ENCODE measurements at places on chromosomes 2 and 18.
A peak's percentile ranks its signal among the peaks of the same experiment; 100 is the strongest.

DNA sequence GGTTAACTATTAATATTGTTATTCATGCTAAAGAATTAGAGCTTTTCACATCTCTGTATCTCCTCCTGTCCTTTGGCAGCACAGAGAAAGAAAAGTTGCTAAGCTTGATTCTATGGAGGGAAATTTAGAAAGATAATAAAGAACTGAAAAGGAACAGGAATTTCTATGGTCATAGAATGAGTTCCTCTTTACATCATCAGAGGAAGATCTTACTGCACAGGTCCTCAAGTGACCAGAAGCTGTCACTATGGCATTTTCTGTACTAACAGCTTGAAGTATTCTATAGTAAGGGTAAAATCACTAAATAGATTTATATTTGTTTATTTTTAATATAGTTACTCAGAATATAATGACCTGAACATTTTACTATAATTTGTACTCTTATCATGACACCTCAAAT is 6.0 kb upstream of the PRKD3 start:
- DNase-seq, result no peak

DNA sequence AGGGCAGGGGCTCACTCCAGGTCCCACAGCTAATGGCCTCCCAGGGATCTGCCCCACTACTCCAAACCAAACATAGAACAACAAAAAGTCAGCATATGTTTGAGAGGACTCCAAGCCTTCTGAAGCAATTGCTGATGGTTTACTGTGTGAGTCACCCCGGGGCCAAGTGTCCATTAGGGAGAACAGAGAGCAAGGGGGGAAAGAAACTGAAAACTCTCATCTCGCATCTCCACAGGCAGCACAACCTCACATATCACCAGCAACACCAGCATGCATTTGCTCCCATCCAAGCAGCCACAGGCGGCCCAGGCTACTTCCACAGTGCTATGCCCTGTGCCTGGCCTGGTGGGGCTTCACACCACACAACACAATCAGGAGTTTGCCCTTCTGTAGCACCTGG is 39.1 kb downstream of the CYRIA start:
- DNase-seq, result no peak

DNA sequence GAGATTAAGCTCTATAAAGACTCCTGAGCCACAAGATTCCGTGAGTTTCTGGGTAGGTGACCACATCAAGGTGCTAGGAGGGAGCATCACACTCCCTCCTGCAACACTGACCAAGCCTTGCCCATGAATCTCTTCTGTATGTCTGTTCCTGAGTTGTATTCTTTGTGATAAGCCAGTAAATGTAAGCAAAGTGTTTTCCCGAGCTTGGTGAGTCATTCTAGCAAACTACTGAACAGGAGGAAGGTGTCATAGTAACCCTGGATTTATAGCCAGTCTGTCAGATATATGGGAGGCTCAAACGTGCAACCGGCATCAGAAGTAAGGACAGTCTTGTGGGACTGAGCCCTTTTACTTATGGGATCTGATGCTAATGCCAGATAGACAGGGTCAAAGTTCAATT is 346.1 kb upstream of the KYNU start:
- DNase-seq, result no peak

DNA sequence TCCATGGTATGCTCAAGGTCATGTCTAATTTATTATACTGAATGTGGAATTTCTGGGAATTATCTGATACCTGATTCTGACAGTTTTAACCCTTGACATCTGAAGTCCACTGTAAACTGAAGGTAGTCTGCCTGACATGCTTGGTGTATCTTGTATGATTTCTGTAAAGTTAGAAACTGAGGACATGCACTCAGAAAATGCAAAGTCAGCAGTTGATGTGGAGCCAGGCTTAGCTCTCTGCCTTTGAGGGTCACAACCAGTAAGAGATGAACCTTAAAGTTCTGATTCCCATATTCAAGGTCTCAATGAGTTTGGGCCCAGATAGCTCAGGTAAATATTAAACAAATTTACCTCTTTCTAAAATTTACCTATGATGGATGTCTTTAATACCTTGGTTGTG is 12.3 kb upstream of the CTLA4 start:
- DNase-seq, result no peak

DNA sequence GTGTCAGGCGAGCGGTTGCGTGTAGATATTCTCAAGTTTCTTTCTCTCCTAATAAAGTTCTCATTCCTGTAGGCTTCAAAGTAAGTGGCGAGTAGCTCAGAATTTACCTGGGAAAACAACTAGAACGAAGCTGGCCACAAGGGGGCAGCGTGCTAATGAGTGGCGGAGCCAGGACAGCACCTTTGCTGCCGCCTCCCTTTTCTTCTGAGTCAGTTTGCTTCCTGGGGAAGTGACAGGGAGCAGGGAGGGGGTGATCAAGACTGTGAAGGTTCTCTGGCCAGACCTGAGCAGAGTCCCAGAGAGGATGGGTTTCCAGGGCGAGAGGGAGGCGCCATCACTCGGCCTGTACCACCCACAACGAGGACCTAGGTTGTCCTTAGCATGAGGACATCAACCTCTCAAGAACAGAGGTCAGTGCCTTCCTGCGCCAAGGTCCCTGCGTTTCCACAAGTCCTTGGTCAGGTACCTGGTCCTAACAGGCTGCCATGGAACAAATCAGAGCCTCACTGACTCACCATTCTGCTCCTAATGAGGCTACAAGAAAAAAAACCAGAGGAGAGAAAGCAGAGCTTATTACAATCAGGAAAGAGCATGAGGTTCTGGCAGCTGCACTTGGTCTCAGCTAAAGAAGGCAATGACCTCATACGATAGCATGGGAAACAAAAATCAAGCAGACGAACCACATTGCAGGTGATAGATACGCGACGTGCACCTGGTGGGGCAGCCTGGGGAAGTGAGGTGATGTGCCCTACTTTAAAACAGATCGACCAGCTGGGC is 98.7 kb downstream of the PLB1 start:
- peak; percentile 84 for DNase-seq

DNA sequence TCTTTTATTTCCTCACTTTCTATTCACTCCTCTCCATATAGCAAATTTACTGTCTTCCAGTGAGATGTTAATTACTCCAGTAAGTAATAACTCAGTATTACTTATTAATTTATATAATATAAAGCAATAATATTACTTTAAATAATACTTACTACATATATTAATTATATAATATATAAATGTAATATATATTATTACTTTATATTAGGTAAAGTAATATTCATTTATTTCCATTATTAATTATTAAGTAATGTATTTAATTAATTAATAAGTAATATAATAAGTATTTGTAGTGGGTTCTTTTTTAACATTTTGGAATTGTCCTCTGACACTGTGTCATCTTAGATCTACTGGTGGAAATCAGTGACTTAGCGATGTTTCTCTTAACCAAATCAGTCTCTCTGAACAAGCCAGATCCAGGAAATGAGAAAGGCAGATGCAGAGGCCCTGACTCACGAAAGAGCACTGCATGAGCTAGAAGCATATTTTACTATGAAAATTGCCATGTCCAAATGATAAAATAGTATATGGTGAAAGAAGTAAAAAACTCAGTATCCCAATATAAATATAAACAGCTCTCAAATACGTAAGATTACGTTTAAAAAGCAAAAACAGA is 115.9 kb downstream of the DSEL start:
- no peak for DNase-seq

GRCh38 chr18:21700528-21701075 is 4.0 kb downstream of the ABHD3 start:
- DNase-seq, result no peak

GRCh38 chr2:98121149-98121548 is 34.2 kb downstream of the VWA3B start:
- no peak for DNase-seq

DNA sequence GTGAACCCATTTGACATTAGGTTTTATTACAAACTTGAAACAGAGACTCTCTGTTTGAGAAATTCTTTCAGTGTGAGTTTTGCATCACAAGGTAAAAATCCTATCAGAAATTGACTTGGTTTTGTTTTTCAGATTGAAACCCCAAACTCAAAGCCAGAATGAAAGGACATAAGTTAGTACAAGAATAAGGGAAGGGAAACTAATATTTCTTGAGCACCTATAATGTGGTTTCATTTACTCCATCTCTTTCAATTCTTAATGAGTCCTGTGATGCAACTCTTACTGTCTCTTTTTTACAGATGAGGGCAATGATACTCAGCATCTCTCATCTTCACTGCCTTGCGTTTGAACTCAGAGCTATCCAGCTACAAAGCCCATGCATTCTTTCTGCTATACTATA is 210.0 kb upstream of the SIX3 start:
- no peak for DNase-seq

DNA sequence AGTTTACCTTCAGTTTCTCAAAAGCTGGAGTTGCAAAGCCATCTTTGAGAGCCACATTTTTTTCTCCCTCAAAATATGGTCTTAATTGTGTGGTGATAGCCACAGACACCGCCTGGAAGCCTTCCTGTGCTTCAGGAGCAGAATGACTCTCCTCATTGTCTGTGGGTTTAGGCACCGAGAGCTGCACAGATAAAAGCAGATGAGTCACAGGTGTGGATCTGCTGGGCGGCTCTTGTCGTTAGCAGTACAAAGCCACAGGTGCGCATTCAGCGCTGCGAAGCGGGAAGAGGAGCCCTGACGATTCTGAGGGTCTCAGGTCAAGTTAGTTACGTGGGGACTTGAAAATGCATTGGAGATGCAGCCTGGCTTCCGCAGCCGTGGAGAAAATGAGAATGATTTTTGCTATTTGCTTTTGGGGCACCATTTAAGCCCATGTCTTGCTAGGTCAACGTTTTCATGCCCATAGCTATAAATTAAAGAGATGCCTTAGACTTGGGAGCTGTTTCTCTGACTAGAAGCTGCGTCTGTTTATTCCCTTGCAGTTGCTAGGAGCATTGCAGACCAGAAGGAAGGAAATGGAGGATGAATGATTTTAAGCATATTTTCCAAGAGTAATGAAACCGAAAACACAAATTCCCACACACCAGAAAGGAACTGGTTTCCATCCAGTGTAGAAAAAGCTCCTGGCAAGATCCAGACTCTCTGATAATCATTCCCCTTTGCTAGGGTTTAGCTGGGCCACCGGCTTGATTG is 51.5 kb downstream of the KLHL29 start:
- peak; percentile 23 for DNase-seq

DNA sequence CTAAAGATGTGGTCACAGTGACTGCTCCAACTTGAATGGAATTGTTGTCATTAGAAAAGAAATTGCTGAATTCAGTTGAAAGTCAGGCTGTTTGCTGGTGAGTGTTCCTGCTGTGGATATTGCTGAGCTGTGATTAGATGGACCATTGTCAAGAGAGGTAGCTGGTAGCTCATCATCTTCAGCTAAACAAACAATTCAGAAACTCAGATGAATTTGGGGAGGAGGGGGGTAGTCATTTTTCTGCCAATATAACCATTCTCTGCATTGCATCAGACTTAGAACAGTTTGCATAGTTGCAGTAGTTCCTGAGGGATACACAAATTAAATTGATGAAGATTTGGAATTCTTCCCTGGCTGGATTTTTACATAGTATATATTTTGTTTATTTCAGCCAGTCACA is 108.3 kb downstream of the MTCL1 start:
- no peak for DNase-seq

- peak; percentile 41 for DNase-seq
Measured at GRCh38 chr2:79512442-79513401, at the start of gene CTNNA2. Gene CTNNA2, plus strand, starts transcription at chr2:79513051.

GRCh38 chr2:9057939-9058761 is 54.7 kb upstream of the MBOAT2 start:
- DNase-seq, result no peak

- no peak for DNase-seq
Measured at GRCh38 chr18:24354278-24354677, 43.3 kb downstream of the OSBPL1A start.

GRCh38 chr2:44120428-44120827 is 48.2 kb upstream of the PPM1B start:
- DNase-seq, result no peak

DNA sequence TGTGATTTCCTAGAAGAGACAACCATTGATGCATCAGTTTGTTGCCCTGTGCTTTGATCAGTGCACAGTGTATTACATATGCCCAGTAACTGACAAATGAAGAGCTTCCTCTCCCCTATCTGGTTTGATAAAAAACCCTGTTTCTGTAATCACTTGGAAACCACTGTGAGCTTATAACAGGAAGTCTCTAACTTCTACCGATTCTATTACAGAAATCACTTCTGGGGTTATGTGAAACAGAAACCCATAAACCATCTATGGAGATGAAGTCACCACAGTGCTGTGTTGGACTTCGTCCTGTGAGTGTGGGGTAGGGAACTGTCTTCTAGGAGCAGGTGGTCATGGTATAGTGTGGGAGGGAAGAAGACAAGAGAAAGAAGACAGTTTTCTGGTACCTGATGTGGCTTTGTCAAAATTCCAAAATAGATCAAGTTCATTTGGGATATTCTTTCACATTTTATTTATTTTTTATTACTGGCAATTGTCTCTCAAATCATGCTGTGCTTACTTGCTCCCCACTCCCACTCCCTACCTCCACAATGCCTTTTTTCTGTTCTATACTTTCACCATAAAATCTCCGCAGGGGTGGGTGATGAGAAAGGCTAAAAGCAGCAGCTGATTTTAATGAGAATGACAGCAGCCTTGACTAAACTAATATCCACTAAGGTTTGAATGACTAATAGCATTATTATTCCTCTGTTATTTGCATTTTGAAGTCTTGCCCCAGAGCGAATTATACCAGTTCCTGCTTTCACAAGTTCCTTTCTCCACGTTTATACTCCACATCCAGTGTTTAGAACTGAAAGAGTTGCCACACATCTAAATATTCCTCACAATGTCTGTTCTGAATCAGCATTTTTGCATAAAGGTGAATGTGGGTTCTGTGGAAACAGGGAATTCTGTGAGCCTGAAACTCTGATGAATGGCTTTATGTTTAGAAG is 41.7 kb upstream of the RND3 start:
- DNase-seq, result no peak

DNA sequence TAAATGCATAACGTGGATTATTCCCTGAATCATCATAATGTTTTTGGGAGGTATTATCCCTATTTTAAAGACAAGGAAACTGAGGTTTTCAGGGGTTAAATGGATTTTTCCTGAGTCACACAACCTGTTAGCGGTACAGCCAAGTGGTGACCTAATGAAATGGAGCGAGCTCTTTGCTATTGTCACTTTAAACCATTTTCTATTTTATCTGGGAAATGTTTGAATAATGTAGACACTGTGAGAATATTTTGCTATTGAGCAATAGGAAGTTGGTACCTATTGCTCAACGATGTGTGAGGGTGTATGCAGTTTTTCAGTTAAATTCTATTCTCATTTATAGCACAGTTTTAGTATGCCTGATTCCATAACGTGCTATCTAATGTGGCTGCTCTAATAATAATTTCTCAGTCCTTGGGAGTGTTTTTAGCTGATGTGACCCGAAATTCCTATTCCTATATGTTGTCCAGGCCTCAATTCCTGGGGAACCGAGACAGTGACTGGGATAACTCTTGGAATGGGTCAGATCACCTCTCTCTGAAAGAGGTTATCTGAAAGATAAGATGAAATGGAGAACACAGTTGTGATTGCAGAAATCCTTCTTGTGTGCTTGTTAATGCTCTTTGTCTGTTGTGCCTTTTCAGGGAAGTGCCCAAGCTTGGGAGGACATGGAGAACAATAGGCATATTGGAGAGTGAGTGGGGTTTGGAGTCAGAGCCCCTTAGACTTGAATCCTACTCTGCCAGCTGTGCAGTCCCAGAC is 38.4 kb downstream of the ABCB11 start:
- DNase-seq, result no peak

Data from left hindlimb (tissue), 1 donor.